Stimulated activated CD8-positive, alpha-beta memory T cell treated with anti-CD3 and anti-CD28 coated beads, Interleukin-4, amount 100 ng/mL, for 1 hour (primary cell): ENCODE measurements at places on chromosomes 16 and 17.

GRCh38 chr16:49817754-49818507, 38.0 kb downstream of the ZNF423 start:
- no peak for DNase-seq

- no peak for DNase-seq
Measured at GRCh38 chr17:32516450-32516849, 29.7 kb downstream of the CDK5R1 start.

GRCh38 chr16:57444711-57445110, 2.5 kb downstream of the CIAPIN1 start:
- DNase-seq, result no peak

DNA sequence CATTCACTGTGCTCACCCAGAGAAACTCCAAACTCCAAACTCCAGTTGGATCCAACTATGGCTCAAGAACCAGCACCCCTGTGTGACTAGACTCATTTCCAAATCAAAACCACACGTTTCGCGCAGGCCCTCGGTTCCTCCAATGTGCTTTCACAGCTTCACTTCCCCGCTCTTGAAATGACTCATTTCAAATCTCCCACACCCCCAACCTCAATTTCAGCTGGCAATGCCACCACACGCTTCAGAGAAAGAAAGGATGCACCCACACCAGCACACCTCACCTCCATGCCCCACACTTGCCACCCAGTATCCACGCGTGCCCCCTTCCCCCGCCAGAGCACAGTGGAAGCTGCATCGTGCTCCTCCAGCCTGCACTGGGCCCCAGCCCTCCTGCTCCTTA, 9.0 kb downstream of the TMEM92 start:
- DNase-seq, result no peak

GRCh38 chr16:71514476-71514875, 11.8 kb upstream of the CHST4 start:
- DNase-seq, result no peak

DNA sequence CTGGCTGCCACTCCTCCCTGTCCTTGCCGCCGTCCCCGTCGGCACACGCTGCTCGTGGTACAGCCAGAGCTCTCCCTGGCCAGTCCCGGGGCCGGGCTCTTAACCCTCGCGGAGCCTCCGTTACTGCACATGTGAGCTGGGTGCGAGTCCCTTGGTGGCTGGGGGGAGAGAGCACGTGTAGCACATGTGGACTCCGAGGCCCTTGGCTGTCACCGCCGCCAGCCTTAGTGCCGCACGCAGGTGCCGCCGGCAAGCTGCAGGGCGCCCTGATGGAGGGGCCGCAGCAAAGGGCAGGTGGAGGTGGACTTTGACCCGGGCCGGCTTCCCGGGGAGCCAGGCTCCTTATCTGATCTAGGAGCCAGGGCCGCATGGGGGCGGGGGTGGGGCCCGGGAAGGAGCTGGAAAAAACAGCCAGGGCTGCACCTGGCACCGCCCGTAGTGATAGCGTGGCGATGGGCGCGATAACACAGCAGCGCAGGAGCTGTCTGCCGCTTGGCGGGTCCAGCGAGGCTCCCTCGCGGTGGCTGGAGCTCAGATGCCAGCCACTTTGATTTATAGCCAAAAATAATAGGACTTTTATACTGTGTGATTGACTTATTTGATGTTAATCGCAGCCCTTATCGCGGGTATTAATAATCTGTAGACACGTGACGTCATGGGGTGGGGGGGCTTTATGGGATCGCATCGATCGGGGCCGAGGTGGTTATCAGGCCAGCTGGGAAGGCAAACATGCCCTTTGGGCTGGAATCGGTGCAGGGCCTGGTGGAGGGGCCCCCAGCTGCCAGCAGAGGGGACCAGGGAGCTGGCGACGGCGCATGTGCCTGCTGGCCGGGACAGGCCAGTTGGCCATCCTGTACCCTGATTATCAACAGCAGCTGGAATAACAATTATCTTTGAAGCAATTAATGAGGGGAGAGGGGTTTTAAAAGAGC, 35.1 kb downstream of the ZFPM1 start:
- DNase-seq, result no peak

DNA sequence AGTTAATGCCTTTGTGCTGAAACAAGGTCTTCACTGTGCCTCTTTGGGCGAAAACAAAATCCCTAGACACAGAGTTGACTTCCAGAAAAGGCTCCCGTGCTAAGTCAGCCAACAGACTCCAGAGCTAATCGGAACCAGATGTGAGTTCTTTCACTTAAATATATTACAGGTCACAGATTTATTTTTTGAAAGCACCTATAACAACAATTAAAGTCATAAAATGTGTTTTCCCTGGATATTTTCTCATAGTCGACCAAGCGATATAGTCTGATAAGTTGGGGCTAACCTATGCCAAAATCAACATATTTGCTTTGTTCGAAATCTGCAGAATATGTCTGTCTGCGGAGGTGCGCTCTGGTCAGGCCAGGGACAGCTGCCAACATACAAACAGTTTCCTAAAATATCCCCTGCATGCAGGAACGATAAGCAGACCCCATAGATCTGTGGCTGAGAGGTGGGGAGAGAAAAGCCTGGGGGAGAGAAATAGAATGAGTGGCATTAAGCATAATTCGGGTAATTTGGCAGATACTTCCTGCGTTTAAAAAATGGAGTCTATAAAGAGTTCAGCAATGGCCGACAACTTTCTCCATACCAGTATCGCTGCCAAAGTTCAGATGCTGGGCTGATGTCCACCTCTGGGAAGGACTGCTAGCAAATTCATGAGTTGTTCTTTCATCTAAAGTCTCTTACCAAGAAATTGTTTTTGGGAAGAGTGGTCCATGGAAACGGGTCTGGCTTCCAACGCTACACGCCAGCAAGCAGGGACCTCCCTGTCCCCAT, 50.8 kb upstream of the MYH10 start:
- DNase-seq, result no peak

- DNase-seq, result no peak
Measured at GRCh38 chr16:9362604-9363003, 271.2 kb downstream of the HAPSTR1 start.
